ENCODE measurements at places on chromosomes 4 and X.

- DNase-seq: no peak
Observed at GRCh38 chrX:21723814-21724213, 34.1 kb downstream of the SMPX start.

DNA sequence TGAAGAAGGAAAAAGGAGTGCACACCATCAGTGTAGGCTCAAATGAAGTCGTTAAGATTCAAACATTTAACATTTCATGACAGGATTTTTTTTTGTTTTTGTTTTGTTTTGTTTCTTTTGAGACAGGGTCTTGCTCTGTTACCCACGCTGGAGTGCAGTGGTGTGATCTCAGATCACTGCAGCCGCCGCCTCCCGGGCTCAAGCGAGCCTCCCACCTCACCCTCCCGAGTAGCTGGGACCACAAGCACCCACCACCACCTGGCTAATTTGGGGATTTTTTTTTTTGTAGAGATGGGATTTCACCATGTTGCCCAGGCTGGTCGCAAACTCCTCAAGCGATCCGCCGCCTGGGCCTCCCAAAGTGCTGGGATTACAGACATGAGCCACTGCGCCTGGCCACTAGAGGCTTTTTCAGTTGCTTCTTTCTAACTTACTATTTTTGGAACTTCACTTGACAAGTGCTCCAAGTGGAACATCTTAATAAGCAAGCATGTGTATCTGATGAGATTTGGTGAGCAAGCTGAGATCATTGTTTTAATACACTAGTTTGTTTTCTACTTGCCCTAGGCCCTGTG, 78.9 kb upstream of the CNKSR2 start:
- DNase-seq: no peak

- DNase-seq: no peak
Observed at GRCh38 chrX:105050921-105051320, 169.6 kb downstream of the TEX13A start.

DNA sequence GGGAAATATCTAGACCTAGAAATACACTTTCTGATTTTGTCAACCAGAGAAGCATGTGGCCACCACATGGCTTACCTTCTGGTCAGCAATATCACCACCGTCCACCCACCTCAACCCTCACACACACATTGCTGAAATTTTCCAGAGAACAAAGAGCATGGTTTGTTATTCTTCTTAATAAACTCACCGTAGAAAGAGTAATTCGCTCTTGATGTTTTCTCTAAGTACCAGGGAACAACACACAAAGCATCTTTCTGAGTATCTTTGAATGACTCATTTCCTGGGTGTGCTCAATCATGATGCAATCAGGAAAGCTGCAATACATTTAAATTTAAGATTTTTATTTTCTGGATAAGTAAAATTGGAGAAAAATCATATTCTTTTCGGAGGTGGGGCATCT, 24.7 kb upstream of the LRAT start:
- DNase-seq: no peak

DNA sequence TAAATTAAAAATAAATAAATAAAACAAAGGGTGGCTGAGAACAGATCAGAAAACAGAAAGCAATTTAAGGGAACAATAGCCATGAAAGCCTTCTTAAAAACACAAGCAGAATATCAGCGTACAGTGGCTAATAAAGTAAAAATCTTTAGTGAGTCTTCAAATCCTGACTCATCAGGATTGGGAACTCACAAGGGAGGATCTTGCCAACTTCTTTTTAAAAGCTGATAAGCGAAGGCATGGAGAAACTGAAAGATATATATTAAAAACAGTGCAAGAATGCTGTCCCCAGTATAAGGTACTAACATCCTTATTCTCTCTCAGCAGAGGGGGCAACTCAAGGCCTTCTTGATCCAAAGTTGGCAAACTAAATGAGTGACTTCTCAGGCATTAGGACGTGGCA, 180.1 kb downstream of the DHX15 start:
- DNase-seq: no peak

- DNase-seq: no peak
Observed at GRCh38 chr4:32689518-32689917, 1969.3 kb downstream of the PCDH7 start.

DNA sequence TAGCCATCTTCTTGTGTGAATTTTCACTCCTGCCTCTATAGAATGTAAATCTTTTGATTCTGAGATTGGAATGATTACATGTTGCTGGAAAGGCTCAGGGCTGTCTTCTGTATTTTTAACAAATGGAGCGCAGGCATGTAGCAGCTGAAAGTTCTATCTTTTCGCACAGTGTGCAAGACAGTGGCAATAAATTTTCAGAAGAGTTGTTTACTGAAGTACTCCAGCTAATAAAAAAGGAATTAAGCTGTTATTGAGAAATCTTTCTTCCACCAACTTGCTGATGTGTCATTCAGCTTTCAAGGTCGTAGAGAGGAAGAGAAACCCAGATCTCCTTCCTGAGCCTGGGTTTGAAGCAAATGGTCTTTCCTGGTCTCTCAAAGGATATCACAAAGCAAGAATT, 122.0 kb upstream of the PUDP start:
- DNase-seq: no peak

GRCh38 chr4:53322696-53323095, 43.2 kb downstream of the SCFD2 start:
- DNase-seq: no peak

DNA sequence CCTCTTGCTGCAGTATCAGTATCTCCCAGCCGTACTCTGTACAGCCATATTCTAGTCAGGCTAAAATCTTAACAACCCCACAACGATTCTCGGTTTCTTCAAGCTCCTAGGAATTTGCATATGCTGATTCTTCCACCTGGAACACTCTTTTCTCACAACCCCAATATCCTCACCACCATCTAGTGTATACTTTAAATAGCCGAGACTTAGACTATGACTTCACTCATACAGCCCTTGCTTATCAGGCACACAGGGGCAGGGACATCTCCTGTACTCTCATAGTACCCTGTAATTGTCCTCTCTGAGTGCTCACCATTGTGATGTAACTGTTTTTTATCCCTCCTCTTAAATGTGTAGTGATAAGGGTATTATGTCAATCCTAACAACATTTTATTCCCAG, 2126.4 kb upstream of the TENM3 start:
- DNase-seq: no peak

DNA sequence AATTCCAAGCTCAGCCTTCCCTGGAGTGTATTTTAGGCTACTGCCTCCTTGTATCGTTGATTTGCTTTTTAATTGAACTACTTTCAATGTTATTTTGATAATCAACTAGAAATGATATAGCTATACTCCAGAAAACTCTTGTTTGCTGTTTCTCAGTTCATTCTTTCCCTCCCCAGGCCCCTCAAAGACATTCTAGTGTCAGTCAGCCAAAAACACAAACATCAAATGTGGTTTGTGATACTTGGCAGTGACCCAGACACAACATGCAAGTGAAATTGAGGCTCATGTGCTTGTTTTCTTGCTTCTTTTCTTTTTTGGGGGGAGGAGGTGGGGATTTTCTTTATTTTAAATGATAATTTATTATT, 7.6 kb downstream of the FAT4 start:
- DNase-seq: no peak

- no peak for DNase-seq
Observed at GRCh38 chrX:87901060-87901459, 383.5 kb downstream of the KLHL4 start.

DNA sequence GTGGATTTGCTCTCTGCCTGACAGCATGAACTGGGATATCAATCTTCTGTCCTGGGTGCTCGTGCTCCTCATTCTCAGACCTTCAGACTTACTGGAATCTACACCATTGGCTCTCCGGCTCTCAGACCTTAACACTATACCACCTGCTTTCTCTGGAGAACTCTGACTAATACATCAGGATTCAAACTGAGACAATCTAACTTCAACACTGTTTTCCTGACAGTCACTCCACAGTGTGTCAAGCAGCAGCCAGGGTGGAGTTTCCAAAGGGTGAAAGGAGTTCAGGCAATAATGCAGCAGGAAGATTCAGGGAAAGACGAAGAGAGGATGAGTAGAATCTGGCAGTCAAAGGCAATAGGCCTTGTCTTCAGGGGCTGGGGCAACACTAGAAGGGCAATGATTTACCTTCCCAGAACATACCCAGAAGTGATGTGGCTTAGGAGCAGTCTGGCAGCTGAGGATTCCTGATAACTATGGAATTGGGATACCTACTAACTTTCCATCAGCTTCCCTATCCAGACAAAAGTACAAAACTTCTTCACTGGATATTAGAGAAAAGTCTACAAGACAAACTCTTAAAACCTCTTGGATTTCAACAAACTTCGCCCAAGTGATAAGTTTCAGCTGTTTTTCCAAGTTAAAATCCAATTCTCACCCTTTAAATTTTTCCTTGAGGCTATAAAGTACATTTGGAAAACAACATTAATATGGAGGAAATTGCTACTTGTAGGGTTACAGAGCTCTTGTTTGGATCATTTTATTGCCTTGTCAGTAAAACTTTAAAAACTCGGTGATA, 58.4 kb upstream of the SLIT2 start:
- no peak for DNase-seq

DNA sequence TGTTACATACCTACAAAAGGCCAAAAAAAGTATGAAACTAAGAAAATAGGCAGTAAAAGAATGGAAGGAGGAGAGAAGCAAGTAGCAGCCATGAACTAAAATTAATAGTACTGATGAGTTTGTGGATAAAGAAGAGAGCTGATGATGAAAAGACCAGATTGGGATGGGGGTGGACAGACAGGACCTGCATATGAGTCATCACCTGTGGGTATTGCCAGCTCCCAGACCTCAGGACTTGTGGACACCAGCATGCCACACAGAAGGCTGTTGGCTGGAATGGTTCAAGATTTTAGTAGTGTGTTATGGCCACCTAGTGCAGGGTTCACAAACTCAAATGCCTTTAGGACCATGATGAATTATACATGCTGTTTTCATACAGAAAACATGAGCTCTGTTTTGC, 58.9 kb downstream of the ARX start:
- no peak for DNase-seq

DNA sequence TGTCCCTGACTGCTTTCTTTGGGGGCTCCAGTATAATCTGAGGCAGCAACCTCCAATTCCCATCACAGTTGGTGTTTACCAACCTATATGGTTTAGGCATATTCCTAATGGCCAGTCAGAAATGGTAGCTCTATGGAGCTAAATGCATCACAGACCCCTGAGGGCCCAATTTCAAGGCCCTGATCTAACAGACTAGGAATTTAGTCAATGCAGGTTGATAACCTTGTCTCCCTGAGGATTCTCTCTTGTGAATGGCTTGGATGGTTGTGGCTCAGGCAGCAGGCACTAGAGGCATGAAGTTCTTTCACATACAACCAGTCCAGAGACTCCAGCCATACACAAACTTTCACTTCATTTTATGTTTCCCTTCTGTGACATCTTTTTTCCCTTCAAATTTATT, 59.4 kb downstream of the TMPRSS11F start:
- no peak for DNase-seq

DNA sequence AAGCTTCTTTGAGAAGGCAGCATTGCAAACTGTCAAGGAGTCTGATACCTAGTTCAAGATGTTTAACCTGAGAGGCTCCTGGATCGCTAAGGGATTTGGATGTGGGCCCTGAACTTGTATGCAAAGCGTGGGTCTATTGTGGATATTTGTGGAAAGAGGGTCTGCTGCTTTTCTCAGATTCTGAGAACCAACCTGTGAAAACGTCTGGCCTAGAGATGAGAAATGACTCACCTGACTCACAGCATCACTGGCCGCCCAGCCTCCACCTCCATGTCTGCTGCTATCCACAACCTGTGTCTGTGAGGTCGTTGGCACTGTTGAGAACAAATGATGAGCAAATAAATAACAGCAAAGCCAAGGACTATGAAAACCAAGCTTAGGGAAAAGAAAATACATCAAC, 33.3 kb upstream of the PROM1 start:
- DNase-seq: no peak

DNA sequence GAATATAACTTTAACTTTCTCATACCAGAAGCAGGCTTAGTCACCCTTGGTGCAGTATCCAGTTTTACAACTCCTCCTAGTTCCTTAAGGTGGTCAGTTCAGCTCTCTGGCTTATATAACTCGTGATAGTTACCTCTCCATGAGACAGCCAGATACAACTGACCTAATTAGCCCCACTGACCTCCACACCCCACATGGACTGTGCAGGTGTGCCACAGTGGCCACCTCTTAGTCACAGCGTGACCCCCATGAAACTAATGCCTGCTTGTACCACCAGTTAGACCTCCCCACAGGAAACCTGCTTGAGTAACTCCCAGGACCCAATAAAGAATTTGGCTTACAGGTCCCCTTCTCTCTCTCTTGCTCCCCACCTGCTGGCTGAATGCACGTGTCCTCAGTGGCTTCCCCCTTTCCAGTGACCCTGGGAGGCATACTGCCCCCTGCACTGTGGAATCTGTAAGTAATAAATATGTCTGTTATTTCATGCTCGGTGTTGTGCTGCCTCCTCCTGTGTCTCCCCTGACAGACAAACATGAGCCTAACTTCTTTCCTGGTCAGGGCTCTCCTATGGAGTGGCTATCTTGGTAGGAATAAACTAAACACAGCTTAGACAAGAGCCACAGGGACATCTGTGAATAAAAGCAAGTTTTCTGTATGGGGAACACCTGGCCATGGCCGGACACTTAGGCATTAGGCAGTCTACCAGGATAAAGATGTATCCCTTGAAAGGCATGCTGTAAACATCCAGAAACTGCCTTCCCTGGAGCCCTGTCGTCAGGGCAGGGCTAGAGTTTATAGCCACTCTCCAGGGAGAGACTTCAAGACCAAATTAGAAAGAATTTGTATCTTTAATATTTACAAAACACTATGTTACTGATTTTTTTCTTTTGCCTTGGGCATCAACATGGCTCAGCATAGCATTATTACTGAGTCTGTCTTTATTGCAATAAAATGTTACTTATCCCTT, 209.7 kb upstream of the BOD1L1 start:
- DNase-seq: no peak

DNA sequence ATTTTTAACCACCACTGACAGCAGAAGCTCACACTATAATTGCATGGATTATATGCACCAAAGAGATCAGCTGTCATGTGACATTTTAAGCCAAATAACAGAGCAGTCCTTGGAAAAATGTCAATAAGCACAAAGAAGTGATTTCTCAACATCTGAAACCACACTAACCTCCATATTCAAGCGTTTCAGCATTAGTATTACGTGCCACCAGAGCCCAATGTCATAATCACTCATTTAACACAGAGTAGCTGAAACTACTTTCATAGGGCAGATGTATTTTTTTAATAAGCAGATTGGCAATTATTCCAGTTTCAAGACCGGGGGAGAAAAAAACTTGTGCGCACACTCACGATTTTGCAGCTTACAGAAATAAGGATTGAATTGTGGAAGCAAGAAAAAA, 76.6 kb downstream of the SH3KBP1 start:
- peak; percentile 9 for DNase-seq

- no peak for DNase-seq
Observed at GRCh38 chr4:83109480-83110222, 4.9 kb downstream of the PLAC8 start.

DNA sequence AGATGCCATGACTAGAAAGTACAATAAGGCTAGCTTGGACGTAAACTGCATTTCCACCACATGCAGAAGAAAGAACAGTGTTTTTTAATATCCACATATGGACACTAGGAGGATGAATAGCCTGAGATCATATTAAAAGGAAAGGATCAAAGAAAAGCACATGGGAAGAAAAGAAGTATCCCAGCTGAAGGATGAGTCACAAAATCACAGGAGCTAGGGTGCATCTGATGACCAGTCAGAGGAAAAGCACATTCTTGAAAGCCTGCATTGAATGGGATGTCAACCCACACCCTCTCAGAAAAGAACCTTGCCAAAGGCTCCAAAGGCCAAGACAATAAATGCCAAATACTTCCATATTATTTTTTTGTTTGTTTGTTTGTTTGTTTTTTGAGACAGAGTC, 56.8 kb upstream of the PRDX4 start:
- no peak for DNase-seq

- DNase-seq: no peak
Observed at GRCh38 chrX:113973706-113974105, 610.2 kb upstream of the HTR2C start.

All from coronary artery (tissue), 2 donors.